ENCODE measurements at places on chromosomes 11 and 22. TPM values are rescaled to one million over a fixed set of nuclear protein-coding genes. Genes with fewer than 3 reads are reported as not detected.

GRCh38 chr22:32361257-32361656 lies 3.6 kb downstream of the RFPL3 start:
- H3K27me3 ChIP-seq: peaks cover 8% of the 10 kb centered on the region
- DNase-seq: no peak
- H3K36me3 ChIP-seq: no peaks in the 10 kb centered on the region
- H3K4me1 ChIP-seq: no peaks in the 10 kb centered on the region

- DNase-seq: no peak
- H3K27ac ChIP-seq: no peak overlapping the region
- no peak overlapping the region for H3K4me3 ChIP-seq
Observed at GRCh38 chr22:46586531-46587011, 33.6 kb upstream of the GRAMD4 start.

The ZFPL1 gene
- 43.3 TPM for total RNA-seq

- H3K27me3 ChIP-seq: peaks cover 60% of the 10 kb centered on the region
- H3K4me3 ChIP-seq: peak overlapping the region; percentile 73
- H3K4me1 ChIP-seq: peaks cover 18% of the 10 kb centered on the region
- no peak for DNase-seq
- no peak overlapping the region for H3K27ac ChIP-seq
Observed at GRCh38 chr11:105610871-105611571, 1.1 kb downstream of the GRIA4 start.

DNA sequence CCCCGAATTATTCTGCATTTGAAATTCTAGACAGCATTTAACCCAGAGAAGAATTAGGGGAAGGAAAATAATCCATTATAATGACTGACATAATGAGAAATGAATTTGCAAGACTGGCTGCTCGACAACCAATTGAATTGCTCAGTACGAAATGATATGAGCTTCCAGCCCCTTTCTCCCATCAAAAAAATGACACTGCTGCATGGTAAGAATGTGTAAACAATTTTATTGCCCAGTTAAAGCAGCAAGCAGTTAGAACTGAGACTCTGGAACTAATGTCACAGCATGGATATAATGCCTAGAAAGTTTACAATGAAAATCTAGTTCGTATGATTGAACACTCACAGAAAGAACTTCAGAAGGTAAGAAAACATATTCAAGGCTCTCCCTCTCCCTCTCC lies 24.7 kb upstream of the PCF11 start:
- no peaks in the 10 kb centered on the region for H3K27me3 ChIP-seq
- H3K4me1 ChIP-seq: no peaks in the 10 kb centered on the region
- no peak for DNase-seq
- H3K4me3 ChIP-seq: no peak overlapping the region
- no peak overlapping the region for H3K27ac ChIP-seq
- no peaks in the 10 kb centered on the region for H3K36me3 ChIP-seq

DNA sequence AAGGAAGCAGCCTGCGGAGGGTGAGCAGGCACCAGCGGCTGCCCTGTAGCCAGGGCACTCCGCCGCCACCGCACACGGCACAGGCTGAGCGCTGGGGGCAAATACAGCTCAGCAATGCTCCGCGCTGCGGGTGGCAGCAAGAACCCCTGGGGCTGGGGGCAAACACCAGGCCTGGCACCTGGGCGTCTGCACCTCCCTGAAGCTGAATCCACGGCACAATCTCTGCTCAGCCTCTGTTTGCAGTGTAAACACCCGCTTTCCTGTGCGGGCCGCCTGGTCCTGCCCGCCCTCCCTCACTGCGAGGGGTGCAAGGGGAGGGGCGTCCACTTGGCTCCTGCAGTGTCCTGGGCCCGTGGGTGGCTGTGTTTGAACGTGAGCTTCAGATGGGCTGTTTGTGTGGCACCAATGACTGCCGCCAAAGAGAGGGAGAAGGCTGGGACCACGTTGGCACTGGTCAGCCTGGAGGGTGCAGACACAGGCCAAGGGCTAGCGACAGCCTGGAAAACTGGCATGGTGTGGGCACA lies 14.8 kb upstream of the MPPED1 start:
- DNase-seq: no peak
- no peak overlapping the region for H3K4me3 ChIP-seq
- no peak overlapping the region for H3K27ac ChIP-seq
- H3K27me3 ChIP-seq: peaks cover 13% of the 10 kb centered on the region
- peaks cover 26% of the 10 kb centered on the region for H3K4me1 ChIP-seq

GRCh38 chr11:111631666-111632039 lies 29.4 kb downstream of the SIK2 start:
- no peak overlapping the region for H3K4me3 ChIP-seq
- H3K27me3 ChIP-seq: no peaks in the 10 kb centered on the region
- H3K27ac ChIP-seq: no peak overlapping the region

DNA sequence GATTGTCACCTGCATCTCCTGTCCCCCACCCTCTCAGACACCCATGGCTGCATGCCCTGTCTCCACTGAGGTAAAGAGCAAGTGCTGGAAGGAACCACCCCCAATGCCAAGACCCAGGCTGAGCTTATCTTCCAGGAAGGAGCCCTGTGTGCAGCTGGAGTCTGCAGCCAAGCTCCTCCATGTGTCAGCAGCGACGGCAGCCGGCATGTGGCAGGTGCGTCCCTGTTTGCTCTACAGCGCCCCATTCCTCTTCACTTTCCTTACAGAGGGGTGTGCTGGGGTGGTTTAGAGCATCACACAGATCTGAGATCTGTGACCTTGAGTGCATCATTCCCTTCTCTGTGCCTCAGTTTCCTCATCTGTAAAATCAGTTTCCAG lies 7.7 kb upstream of the MN1 start:
- no peak overlapping the region for H3K4me3 ChIP-seq
- no peak overlapping the region for H3K27ac ChIP-seq
- no peaks in the 10 kb centered on the region for H3K36me3 ChIP-seq
- peaks cover 3% of the 10 kb centered on the region for H3K4me1 ChIP-seq
- H3K27me3 ChIP-seq: peaks cover 65% of the 10 kb centered on the region
- DNase-seq: no peak

DNA sequence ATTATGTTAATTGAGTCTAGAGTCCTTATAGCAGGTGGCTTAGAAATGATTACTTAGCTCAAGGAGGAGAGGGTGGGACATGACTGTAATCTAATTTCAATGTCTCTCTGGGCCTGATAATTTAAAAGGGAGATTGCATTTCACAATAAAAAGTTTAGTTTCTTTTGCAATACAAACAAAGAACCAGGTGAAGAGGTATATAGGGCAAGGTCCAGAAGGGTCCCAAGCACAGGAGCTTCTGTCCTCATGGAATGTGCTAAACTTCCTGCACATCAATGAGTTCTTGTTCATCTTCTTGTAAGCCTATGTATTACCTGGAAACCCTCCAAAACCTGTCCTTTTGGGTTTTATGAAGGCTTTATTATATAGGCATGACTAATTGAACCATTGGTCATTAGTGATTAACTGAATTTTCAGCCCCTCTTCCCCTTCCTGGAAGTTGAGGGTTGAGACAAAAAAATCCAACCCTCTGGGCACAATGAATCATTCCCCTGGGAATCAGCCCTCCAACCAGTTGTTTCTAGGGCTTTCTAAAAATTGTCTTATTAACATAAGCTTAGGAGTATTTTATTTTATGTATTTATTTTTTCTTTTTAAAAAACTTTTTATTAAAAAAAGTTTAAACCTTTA lies 37.6 kb downstream of the MS4A2 start:
- H3K4me3 ChIP-seq: no peak overlapping the region
- no peak for DNase-seq
- H3K27me3 ChIP-seq: no peaks in the 10 kb centered on the region
- H3K27ac ChIP-seq: no peak overlapping the region
- H3K36me3 ChIP-seq: peaks cover 3% of the 10 kb centered on the region

- no peak overlapping the region for H3K27ac ChIP-seq
- H3K4me3 ChIP-seq: no peak overlapping the region
- H3K27me3 ChIP-seq: no peaks in the 10 kb centered on the region
- no peak for DNase-seq
- peaks cover 2% of the 10 kb centered on the region for H3K36me3 ChIP-seq
Observed at GRCh38 chr11:72405009-72405408, 29.3 kb downstream of the CLPB start.

- no peaks in the 10 kb centered on the region for H3K27me3 ChIP-seq
- no peak for DNase-seq
- H3K36me3 ChIP-seq: no peaks in the 10 kb centered on the region
- no peak overlapping the region for H3K27ac ChIP-seq
- H3K4me3 ChIP-seq: no peak overlapping the region
- peaks cover 4% of the 10 kb centered on the region for H3K4me1 ChIP-seq
Observed at GRCh38 chr11:104594228-104594958, 303.9 kb downstream of the CASP12 start.
